Right ventricle myocardium inferior (tissue), 1 donor: ENCODE measurements at places on chromosomes 5 and 9. TPM values are rescaled to one million over a fixed set of nuclear protein-coding genes. Genes with fewer than 3 reads are reported as not detected.

DNA sequence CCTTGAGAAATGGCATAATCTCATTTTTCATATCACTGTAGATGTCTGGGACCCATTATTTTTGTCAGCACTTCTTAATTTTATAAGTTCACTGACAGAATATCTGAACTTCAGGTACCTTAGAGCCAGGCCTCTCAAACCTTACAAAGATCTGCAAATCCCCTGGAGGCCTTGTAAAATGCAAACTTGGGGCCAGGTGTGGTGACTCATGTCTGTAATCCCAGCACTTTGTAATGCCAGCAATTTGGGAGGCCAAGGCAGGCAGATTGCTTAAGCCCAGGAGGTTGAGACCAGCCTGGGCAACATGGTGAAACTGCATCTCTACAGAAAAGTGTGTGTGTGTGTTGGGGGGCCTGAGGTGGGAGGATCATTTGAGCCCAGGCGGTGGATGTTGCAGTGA is 30.8 kb downstream of the RASGRF2 start:
- DNase-seq, result no peak

Gene FAM78A
- total RNA-seq, result 62.9 TPM

Gene PIP5K1B
- total RNA-seq, result 60.6 TPM

Gene AK1
- total RNA-seq, result 880 TPM

Gene CCDC192
- total RNA-seq, result not detected
